Activated CD4-positive, alpha-beta memory T cell treated with anti-CD3 and anti-CD28 coated beads, Interleukin-2, amount 10 ng/mL, durations not matched to agents 7 days and 5 days (primary cell): ENCODE measurements at places on chromosomes 12 and 14. TPM values are rescaled to one million over a fixed set of nuclear protein-coding genes. Genes with fewer than 3 reads are reported as not detected.
A peak's percentile ranks its signal among the peaks of the same experiment; 100 is the strongest.

- DNase-seq = no peak
- peak overlapping the region; percentile 38 for H3K4me3 ChIP-seq
- H3K36me3 ChIP-seq = peaks cover 2% of the 10 kb centered on the region
- H3K27me3 ChIP-seq = no peaks in the 10 kb centered on the region
- H3K4me1 ChIP-seq = peaks cover 16% of the 10 kb centered on the region
- H3K27ac ChIP-seq = no peak overlapping the region
These were observed 1.2 kb downstream of the POU6F1 start for GRCh38 chr12:51216642-51217041.

DNA sequence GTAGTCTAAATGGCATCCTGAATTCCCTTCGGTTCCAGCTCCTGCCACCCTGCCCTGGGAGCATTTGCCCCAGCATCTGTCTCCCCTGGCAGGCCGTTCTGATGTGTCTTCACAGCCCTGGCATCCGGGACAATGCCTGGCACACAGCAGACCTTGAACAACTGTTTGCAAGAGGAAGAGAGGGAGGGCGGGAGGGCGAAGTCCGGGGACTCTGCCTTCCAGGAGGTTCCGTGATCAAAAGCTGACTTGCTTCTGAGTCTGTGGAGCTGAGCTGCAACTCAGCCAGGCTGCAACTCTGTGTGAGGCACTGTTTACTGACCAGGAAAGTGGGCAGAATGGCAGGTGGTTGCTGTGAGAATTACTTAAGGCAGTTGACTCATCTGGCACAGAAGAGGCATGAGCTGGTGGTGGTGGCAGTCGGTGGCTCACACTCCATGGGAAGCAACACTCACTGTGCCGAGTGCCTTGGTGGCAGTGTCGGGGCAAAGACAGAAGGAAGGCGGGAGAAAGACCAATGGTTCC is 61.1 kb upstream of the DLK1 start:
- peaks cover 3% of the 10 kb centered on the region for H3K27me3 ChIP-seq
- no peaks in the 10 kb centered on the region for H3K36me3 ChIP-seq
- H3K27ac ChIP-seq = no peak overlapping the region
- no peak for DNase-seq
- peaks cover 5% of the 10 kb centered on the region for H3K4me1 ChIP-seq

GRCh38 chr14:81772381-81772780 is 238.7 kb upstream of the SEL1L start:
- no peaks in the 10 kb centered on the region for H3K36me3 ChIP-seq
- no peaks in the 10 kb centered on the region for H3K4me1 ChIP-seq
- H3K4me3 ChIP-seq = no peak overlapping the region
- no peak overlapping the region for H3K27ac ChIP-seq
- no peak for DNase-seq

- no peak overlapping the region for H3K27ac ChIP-seq
These were observed 104.4 kb downstream of the PPM1A start for GRCh38 chr14:60353420-60353819.

GRCh38 chr14:85416771-85417170 is 113.2 kb upstream of the FLRT2 start:
- H3K27ac ChIP-seq = no peak overlapping the region
- no peaks in the 10 kb centered on the region for H3K27me3 ChIP-seq
- H3K36me3 ChIP-seq = no peaks in the 10 kb centered on the region

DNA sequence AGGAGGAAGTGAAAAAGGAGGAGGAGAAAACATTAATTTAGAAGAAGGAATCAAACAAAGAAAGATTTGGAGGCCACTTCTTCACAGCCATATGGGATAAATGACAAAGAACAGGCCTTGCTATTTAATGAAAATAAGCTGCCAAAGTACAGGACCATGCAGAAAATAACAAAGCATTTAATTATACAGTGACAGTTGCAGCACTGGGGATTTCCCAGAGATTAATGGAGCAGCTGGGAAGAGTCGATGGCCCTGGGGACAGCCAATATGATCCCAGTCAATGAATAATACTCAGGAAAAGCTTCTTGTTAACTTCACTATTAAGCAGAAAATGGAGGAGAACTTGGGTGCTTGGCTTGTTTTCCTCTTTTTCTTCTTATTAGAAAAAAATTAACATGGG is 34.6 kb downstream of the RERG start:
- no peak overlapping the region for H3K27ac ChIP-seq
- DNase-seq = no peak
- no peak overlapping the region for H3K4me3 ChIP-seq
- H3K4me1 ChIP-seq = no peaks in the 10 kb centered on the region

DNA sequence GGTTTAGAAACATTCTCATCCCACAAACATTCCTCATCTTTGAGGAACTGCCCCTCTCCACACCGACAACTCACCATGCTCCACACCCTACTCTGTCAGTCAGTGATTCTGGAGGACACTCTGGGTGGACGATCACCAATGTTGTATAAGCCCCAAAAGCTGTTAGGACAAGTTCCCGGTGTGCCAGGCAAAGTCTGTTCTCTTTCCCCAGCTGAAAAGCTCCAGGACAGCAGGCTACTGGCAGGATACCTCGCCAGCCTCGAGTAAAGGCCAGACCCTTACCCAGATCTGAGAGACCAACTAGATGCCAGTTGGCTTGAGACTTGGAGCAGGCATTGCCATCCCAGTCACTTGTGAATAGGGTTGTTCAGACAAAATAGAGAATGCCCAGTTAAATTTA is 12.0 kb downstream of the KRT5 start:
- no peak overlapping the region for H3K27ac ChIP-seq
- peaks cover 40% of the 10 kb centered on the region for H3K27me3 ChIP-seq
- no peaks in the 10 kb centered on the region for H3K36me3 ChIP-seq
- no peaks in the 10 kb centered on the region for H3K4me1 ChIP-seq
- H3K4me3 ChIP-seq = no peak overlapping the region
- no peak for DNase-seq

- H3K4me3 ChIP-seq = peak overlapping the region; percentile 57
- no peaks in the 10 kb centered on the region for H3K36me3 ChIP-seq
- H3K27ac ChIP-seq = no peak overlapping the region
- no peak for DNase-seq
These were observed 10.3 kb upstream of the KRT1 start for GRCh38 chr12:52690351-52691075.

- no peak overlapping the region for H3K4me3 ChIP-seq
- H3K4me1 ChIP-seq = peaks cover 1% of the 10 kb centered on the region
- H3K27me3 ChIP-seq = no peaks in the 10 kb centered on the region
- no peak overlapping the region for H3K27ac ChIP-seq
- H3K36me3 ChIP-seq = no peaks in the 10 kb centered on the region
These were observed 52.4 kb downstream of the CCDC91 start for GRCh38 chr12:28242496-28243309.

- H3K4me3 ChIP-seq = no peak overlapping the region
- peaks cover 5% of the 10 kb centered on the region for H3K36me3 ChIP-seq
- no peak overlapping the region for H3K27ac ChIP-seq
- H3K4me1 ChIP-seq = peaks cover 11% of the 10 kb centered on the region
- DNase-seq = peak; percentile 43
- H3K27me3 ChIP-seq = no peaks in the 10 kb centered on the region
These were observed 57.2 kb upstream of the AEBP2 start for GRCh38 chr12:19382111-19382526.

DNA sequence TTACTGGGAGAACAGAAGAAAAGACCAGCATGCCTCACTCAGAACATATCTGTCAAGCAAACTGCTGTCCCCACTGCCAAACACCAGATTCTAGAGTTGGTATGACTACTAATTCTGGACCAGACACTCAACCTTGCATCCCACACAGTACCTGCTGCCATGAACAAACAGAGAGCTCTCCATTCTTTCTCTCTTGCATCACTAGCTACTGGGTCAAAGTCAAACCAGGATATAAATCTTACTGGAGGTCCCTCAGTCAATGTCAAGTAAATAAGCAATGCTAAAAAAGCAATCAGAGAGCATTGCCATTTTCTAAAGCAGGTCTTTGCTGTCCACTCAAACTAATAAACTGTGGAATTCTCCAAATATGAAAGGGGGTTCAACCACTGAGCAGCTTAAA is 452.4 kb upstream of the SEL1L start:
- H3K36me3 ChIP-seq = no peaks in the 10 kb centered on the region
- no peak overlapping the region for H3K27ac ChIP-seq
- no peak overlapping the region for H3K4me3 ChIP-seq
- no peak for DNase-seq
- no peaks in the 10 kb centered on the region for H3K4me1 ChIP-seq
- H3K27me3 ChIP-seq = no peaks in the 10 kb centered on the region

GRCh38 chr12:119692410-119692809 is 24.5 kb downstream of the PRKAB1 start:
- H3K4me3 ChIP-seq = no peak overlapping the region
- no peaks in the 10 kb centered on the region for H3K4me1 ChIP-seq
- no peaks in the 10 kb centered on the region for H3K27me3 ChIP-seq
- peaks cover 52% of the 10 kb centered on the region for H3K36me3 ChIP-seq
- DNase-seq = no peak

DNA sequence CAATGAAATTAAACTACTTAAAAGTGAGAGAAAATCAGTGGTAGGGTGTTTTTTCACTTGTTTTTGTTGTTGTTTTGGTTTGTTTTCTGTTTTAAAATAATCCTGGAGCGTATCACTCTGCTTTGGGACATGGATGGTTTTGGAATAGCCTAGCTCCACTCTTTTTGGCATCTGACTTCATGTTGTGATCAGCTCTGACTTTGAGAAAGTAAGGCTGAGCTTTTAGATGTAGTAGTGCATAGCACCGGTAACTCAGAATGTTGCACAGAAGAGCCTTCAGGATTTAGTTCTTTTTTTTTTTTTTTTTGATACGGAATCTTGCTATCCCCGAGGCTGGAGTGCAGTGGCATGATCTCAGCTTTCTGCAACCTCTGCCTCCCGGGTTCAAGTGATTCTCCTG is 8.1 kb downstream of the TRAFD1 start:
- no peak overlapping the region for H3K4me3 ChIP-seq
- H3K4me1 ChIP-seq = peaks cover 36% of the 10 kb centered on the region
- H3K36me3 ChIP-seq = peaks cover 39% of the 10 kb centered on the region
- no peak overlapping the region for H3K27ac ChIP-seq
- no peak for DNase-seq

- DNase-seq = peak; percentile 94
- peaks cover 7% of the 10 kb centered on the region for H3K36me3 ChIP-seq
- H3K27me3 ChIP-seq = peaks cover 4% of the 10 kb centered on the region
- peak overlapping the region; percentile 73 for H3K4me3 ChIP-seq
These were observed 72.0 kb downstream of the IRF2BPL start for GRCh38 chr14:76956316-76957090.

GRCh38 chr14:35938770-35939169 is 112.6 kb downstream of the BRMS1L start:
- no peak overlapping the region for H3K4me3 ChIP-seq
- peaks cover 20% of the 10 kb centered on the region for H3K4me1 ChIP-seq
- peaks cover 4% of the 10 kb centered on the region for H3K27me3 ChIP-seq
- no peak overlapping the region for H3K27ac ChIP-seq
- DNase-seq = no peak

DNA sequence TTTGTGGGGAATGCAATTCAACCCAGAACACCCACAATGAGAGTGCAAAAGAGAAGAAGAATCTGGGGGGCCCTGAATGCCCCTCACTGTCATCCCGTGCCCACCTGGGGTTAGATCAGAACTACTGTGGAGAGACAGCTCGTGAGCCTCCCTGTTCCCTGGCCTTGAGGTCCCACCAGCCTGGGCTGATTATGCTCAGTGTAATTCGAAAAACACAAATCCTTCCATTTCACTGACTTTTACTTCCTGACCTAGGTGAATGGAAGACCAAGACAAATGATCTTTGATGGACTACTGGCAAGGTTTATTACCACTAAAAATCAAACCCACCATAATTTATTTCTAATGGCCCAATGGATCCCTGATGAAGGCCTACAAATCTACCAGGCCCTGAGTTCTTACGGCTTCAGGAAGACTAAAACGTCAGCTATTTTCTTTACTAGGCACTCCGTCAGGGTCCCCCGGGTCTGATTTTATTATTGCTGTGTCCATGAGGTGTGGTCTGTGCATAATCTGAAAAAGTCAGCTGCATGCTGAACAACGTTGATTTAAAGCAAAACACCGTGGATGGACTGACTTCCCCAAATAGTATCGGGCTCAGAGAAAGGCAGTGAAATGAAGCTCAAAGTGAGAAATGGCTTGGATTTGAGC is 44.9 kb upstream of the RMST start:
- H3K36me3 ChIP-seq = no peaks in the 10 kb centered on the region
- no peak overlapping the region for H3K4me3 ChIP-seq
- no peaks in the 10 kb centered on the region for H3K4me1 ChIP-seq
- H3K27me3 ChIP-seq = no peaks in the 10 kb centered on the region

GRCh38 chr12:8628731-8629130 is 16.1 kb upstream of the AICDA start:
- no peaks in the 10 kb centered on the region for H3K36me3 ChIP-seq
- H3K4me1 ChIP-seq = no peaks in the 10 kb centered on the region
- peaks cover 17% of the 10 kb centered on the region for H3K27me3 ChIP-seq
- no peak overlapping the region for H3K4me3 ChIP-seq
- no peak overlapping the region for H3K27ac ChIP-seq

DNA sequence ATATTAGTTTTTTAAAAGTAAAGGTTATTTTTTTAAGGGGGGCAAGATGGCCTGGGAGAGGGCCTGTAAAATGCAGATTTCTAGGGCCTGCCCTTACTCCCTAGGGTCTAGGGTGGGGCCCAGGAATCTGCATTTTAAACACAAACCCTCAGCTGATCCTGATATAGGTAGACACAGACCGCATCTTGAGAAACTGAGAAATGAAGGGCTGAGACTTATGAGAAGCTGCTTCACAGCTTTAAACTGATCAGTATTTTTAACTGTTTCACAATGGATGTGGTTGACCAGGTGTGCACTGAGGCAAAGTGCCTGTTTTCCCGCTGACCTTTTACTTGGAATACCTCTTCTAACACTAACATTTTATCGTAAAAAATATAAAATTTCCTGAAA is 84.0 kb downstream of the CCDC88C start:
- H3K4me1 ChIP-seq = peaks cover 45% of the 10 kb centered on the region
- H3K36me3 ChIP-seq = peaks cover 77% of the 10 kb centered on the region
- no peak overlapping the region for H3K27ac ChIP-seq
- no peaks in the 10 kb centered on the region for H3K27me3 ChIP-seq
- H3K4me3 ChIP-seq = no peak overlapping the region

TAS2R31 gene
- total RNA-seq = 1.9 TPM

SOX5 gene
- total RNA-seq = 0.75 TPM

TMEM119 gene
- 1.0 TPM for total RNA-seq

RNASE3 gene
- not detected for total RNA-seq

TMEM121 gene
- total RNA-seq = 9.6 TPM

NCOR2 gene
- total RNA-seq = 88.9 TPM

KITLG gene
- total RNA-seq = not detected

CCDC184 gene
- 0.63 TPM for total RNA-seq

OR6C1 gene
- total RNA-seq = not detected

ESPL1 gene
- total RNA-seq = 88.4 TPM
